ENCODE measurements at places on chromosomes 3 and 15. TPM values are rescaled to one million over a fixed set of nuclear protein-coding genes. Genes with fewer than 3 reads are reported as not detected.

ASB14 gene
- total RNA-seq: not detected

SHC4 gene
- 4.4 TPM for total RNA-seq

ADAMTS7 gene
- total RNA-seq: 181 TPM

WDR93 gene
- not detected for total RNA-seq

CD86 gene
- not detected for total RNA-seq

NRG4 gene
- not detected for total RNA-seq

LRRIQ4 gene
- total RNA-seq: 0.29 TPM

TRAT1 gene
- not detected for total RNA-seq

LDHAL6B gene
- not detected for total RNA-seq

ZNF502 gene
- total RNA-seq: 0.32 TPM

ISLR2 gene
- total RNA-seq: 21.1 TPM

SLC28A2 gene
- not detected for total RNA-seq

ZCWPW2 gene
- 0.49 TPM for total RNA-seq

CACNA1D gene
- 5.0 TPM for total RNA-seq

FBXL22 gene
- not detected for total RNA-seq

ZNF80 gene
- total RNA-seq: not detected
